ENCODE measurements at places on chromosomes 1 and 21.

- DNase-seq: peak; percentile 38
Observed at GRCh38 chr1:21251773-21252471, 38.3 kb downstream of the ECE1 start.

- no peak for DNase-seq
Observed at GRCh38 chr21:45638707-45639106, 4.8 kb upstream of the PCBP3 start.

DNA sequence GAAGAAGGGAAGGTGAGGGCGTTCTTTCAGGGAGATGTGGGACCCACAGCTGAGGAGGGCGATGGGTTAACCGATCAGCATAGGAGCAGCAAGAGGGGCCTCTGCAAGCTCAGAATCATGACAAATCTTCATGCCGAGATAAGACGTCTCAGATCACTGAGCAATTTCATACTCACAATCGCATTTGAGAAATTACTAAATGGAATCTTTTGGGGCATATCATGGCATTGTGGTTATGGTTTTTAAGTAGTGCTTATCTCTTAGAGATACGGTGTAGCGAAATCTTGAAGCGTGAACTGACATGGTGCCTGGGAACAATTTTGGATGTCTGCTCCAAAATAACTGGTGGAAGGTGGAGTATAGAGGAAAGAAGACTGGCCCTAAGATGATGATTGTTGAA, 6.2 kb downstream of the TNNT2 start:
- DNase-seq: no peak

DNA sequence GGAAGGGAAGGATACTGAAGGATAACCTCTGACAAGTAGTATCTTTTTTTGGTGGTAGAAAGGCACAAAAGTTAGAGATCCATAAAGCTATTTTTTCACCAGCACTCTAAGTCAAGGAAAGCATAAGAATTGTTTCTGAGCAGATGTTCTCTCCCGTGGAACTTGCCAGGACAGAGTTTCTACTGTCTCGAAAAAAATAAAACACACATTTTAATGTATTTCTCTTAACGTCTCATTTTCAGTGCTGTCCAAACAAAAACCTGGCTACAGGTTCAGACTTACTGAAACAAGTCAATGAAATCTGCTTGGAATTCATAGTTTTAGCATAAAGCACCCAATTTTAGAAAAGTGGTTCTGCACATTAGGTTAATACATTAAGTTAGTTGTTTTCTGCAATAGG, 338.3 kb downstream of the LTN1 start:
- DNase-seq: no peak

DNA sequence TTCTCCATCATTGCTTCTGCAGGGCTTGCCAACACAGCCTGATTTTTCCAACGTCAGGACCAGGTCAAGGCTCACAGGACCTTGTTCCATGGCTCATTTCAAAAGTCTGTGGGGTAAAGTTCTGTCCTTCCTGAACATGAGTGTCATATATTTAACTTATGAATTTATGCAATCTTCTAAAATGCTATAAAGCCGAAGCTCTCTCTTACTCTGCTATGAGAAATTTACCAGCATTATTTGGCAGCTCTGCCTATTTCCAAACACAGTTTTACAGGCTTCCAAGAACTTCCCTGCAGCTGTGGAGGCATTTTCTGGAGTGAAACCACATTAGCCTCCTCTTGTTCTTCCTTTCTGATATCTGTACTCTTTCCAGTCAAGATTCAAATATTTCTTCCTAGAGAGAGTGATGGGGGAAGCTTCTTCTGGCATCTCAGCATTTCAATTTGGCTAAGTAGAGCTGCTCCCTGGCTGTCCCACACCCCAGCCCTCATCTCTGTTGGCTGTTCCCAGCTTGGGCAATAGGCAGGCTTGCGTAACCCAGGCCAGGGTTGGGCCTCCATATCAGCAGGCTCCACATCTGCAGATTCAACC, 15.6 kb upstream of the HMGCS2 start:
- no peak for DNase-seq

GRCh38 chr1:35112668-35113067, 33.5 kb downstream of the ZMYM1 start:
- DNase-seq: no peak

DNA sequence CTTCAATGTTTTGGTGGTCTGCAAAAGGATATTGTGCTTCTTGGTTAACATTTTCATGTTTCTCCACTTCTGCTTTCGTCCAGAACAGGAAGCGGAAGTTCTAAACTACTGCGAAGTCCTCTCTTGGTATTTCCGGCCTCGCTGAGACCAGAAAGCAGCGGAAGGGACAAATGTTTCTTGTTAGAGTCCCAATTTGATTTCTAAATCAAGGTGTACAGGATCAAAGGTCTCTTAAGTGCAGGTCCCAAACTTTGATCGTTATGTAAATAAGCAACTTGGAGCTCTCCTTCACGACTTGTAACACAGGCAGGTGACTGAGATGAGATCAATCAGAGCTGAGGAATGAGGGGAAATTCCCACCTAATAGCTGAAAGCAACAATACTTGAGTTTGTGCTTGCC, 40.1 kb upstream of the HMCN1 start:
- no peak for DNase-seq

GRCh38 chr1:116268211-116268610, 104.8 kb upstream of the ATP1A1 start:
- DNase-seq: no peak

- no peak for DNase-seq
Observed at GRCh38 chr1:208154040-208154439, 90.1 kb downstream of the PLXNA2 start.
